ENCODE measurements at places on chromosomes 11 and 22. TPM values are rescaled to one million over a fixed set of nuclear protein-coding genes. Genes with fewer than 3 reads are reported as not detected.

- DNase-seq, result no peak
These were observed 123.4 kb upstream of the ARHGAP42 start for GRCh38 chr11:100563541-100564280.

DNA sequence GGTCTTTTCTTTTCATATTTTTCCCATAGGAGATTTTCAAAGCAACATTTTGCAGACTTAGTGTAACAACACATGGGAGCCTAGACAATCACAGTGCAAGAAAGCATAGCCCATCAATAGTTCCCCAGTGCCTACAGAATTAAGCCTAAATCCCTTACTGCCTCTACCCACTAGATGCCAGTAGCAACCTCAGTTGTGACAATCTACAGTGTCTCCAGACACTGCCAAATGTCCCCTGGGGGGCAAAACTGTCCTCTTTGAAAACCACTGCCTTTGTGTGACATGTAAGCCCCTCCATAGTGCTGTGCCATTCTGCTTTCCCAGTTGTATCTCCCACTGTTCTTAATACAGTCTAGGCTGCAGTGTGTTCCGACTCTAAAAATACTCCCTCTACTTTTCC is 1329.0 kb downstream of the LRRC4C start:
- DNase-seq, result no peak

GRCh38 chr11:11167806-11168205 is 185.2 kb downstream of the CSNK2A3 start:
- DNase-seq, result no peak

- DNase-seq, result no peak
These were observed 620 bp downstream of the OR4C16 start for GRCh38 chr11:55572548-55572947.

- DNase-seq, result no peak
These were observed at the start of gene CARNS1 for GRCh38 chr11:67415501-67416304. TSS of gene CARNS1 (plus strand) at chr11:67415678. CDS start at chr11:67416200, 522 bp downstream.

- DNase-seq, result no peak
These were observed 6.8 kb downstream of the C11orf21 start for GRCh38 chr11:2294926-2295290.

- DNase-seq, result no peak
These were observed 486.9 kb downstream of the MIAT start for GRCh38 chr22:27144321-27144720.

DNA sequence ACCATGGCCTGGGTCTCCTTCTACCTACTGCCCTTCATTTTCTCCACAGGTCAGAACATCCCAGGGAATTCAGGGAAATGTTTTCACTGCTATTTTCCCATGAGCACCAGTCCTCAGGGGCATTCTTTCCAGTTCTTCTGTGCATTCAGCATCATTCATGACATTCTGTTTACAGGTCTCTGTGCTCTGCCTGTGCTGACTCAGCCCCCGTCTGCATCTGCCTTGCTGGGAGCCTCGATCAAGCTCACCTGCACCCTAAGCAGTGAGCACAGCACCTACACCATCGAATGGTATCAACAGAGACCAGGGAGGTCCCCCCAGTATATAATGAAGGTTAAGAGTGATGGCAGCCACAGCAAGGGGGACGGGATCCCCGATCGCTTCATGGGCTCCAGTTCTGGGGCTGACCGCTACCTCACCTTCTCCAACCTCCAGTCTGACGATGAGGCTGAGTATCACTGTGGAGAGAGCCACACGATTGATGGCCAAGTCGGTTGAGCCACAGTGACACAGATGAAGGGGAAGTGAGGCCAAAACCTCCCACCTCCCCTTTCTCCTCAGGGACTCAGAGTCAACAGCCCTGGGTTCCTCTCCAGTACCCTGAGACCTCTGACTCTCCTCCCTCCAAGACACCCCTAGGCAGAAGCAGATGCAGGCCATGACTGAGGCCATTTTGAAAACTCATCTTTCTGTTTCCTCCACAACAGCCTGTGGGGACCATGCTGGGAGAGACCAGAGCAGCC is 15.9 kb upstream of the IGLL5 start:
- DNase-seq, result no peak

DNA sequence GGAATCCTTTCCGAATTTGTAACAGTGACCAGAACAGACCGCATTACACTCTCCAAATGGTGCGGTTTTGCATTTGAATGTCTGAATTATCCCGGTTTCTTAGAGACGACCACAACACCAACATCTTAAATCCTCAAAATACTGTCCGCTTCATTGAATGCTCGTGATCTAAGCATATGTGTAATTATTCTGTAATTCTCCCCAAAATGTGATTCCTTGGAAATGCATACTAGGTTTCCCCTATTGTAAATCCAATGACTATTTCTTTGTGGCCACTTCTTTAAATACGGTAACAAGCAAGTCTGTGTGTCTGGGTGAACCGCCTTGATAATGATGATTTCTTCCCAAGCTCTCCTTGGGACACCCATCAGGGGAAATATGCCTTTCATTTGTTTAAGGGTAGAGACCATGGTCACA is 87.3 kb upstream of the DBX1 start:
- DNase-seq, result no peak

GRCh38 chr11:99781074-99781473 is 760.3 kb downstream of the CNTN5 start:
- no peak for DNase-seq

DNA sequence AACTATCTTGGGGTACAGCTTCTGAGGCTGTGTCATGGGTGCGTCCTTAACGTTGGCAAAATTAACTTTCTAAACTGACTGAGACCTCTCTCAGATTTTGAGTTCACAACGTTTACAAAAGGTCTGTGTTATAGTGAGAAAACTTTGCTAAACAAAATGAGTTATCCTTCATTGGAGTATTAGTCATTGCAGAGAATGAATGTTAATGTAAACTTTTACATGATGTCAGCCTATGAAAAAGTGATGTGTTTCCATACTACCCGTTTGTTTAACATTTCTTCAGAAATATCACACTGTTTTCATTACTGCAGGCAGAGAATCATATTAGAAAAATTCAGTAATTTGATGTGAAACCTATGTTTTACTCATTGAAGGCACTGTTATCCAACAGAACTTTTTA is 32.1 kb downstream of the HSD17B12 start:
- no peak for DNase-seq

Gene KRTAP5-10
- total RNA-seq, result not detected

Gene CRYBA4
- not detected for total RNA-seq

Gene TMPRSS4
- not detected for total RNA-seq

Gene MMP3
- total RNA-seq, result 1.2 TPM

Gene LRRN4CL
- not detected for total RNA-seq

All from HepG2 (cell line).